ENCODE measurements at places on chromosomes 12 and 14.

DNA sequence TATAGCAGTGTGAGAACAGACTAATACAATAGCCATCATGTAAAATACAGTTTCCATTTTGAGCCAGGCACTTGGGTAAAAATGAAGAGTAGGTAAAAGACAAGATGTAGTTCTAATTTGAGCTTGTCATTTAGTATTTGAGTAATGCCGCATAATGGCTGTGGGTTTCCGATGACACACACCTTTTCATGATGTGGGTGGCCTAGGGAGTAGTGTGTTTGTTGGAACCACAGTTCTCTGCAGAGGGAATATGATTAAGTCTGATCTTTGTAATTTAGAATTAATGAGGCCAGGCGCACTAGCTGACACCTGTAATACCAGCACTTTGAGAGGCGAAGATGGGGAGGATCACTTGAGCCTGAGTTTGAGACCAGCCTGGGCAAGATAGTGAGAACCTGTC lies 61.8 kb downstream of the RCOR1 start:
- no peak for DNase-seq

DNA sequence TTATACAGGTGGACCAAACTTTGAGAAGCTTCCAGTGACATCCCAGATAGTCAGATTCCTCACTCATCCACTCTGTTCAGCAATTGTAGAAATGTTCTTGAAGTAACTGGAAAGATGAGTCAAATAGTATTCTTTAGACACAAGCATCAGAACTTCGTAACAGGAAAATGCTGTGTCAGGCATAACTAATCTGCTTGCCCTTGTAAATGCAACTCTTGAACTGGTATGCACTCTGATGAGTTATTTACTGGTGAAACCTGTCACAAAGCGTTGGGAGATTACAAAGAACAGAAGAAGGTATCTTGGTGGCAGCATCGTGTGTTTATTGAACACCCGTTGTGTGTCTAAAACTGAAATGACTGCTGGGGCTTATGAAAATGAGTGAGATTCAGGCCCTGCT lies 10.8 kb upstream of the DUSP6 start:
- no peak for DNase-seq

DNA sequence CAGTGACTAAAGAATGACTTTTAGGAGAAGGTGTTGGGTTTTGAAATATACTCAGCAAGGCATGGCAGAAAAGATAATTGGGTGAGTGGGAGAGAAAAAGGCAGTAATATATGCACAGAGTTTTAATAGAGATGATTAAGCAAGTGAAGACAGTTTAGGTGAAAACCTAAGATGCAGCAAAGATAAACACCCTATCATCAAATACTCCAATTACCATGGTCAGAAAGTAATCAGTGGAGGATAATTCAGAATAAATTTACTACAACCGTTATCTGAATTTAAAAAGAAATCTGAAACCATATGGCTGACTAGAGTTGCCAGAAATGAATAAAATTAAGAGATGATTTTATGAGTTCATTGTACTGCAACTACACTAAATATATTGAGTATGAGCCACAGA lies 26.8 kb downstream of the NAA30 start:
- DNase-seq, result no peak

DNA sequence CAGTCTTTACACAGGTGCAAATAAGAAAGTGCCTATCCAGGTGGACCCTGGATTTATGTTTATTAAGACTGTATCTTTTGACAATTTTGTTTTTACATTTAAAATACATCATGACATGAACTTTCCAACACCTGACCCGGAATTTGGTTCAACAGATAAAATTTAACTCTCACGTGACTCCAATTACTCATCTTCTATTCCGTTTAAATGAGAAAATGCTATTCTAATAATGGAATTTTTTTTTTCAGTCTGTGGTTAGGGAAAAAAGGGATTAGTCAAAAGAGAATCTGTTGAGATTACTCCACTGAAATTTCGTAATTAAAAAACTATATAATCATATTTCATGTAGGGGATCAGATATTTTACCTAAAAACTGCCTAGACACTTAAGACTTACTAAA lies 11.1 kb downstream of the VPS37B start:
- no peak for DNase-seq

- no peak for DNase-seq
Observed at GRCh38 chr12:69947897-69948296, 122.9 kb downstream of the MYRFL start.

Measured in T follicular helper cell (primary cell).